ENCODE measurements at places on chromosomes 6 and 20.

DNA sequence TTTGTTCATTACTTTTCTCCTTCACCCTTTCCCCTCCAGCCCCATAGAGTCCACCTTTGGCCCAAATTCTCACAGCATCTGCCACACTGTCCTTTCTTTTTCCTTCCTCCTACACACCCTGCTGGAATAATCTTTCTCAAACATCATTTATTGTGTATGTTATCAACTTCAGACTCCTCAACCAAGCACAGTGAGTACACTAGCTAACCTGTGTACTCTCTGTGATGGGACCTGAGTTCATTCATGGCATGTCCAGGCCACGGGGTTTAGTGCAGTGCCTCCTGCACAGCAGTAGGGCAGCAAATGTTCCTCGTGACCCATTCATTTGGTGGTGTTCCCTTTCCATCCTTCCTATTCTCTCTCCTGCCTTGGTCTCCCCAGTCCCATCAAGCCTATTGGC lies 7.1 kb upstream of the ARMC12 start:
- no peak for DNase-seq

DNA sequence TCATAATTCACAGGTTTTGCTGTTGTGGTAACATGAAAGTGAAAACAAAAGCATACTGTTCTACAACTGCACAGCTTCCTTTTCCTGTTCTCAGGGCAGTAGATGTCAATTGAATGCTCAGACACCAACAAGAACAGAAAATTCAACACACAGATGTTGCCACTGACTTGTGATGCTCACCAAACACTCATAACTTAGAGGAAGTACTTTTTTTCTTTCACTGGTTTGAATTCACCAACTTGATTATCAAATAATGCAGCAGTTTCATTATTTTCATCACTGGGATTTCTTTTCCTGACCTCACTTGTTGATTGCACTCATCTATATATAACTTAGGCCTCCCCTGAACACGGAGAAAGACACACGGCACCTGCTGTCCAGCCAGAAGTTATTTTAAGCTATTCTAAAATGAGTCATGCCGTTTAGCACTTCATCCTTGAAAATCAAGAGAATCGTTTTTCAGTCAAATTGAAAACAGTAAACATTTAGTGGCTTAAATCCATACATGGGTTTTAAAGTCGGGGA lies 949 bp downstream of the TXLNB start:
- DNase-seq: no peak

DNA sequence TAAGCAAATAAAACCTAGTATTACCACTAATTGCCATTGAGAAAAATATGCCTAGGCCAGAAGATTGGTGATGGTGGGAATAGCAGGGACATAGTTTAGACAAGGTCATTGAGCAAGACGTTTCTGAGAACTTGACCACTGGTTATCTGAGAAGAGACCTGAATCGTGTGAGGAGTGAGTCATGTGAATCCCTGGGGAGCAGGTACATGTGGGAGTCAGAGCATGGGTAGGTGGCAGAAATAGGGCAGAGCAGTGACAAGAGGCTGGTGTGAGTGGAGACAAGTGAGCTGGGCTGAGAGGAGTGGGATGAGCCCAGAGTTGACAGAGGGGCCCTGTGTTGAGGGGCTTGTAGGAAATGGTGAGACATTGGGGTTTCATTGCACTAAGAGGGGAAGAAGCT lies 16.4 kb downstream of the MICA start:
- DNase-seq: no peak

- no peak for DNase-seq
Observed at GRCh38 chr6:158642097-158642601, 2.4 kb downstream of the DYNLT1 start.

DNA sequence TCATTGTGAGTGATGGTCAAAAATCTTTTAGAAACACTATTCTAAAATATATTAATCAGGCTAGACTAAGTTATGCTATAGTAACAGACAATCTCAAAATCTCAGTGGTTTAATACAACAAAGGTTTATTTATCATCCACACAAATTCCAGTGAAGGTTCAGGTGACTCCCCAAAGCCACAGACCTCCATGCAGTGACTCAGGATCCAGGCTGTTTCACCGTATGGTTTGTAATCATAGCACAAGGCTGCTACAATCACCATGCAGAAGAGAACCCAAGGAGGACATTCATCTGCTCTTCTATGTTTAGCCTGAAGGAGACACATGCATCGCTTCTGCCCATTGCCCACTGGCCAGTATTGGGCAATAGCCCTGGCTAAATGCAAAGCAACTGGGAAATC lies 46.2 kb downstream of the BFSP1 start:
- no peak for DNase-seq

GRCh38 chr6:112193117-112193516 lies 61.2 kb downstream of the LAMA4 start:
- DNase-seq: no peak

DNA sequence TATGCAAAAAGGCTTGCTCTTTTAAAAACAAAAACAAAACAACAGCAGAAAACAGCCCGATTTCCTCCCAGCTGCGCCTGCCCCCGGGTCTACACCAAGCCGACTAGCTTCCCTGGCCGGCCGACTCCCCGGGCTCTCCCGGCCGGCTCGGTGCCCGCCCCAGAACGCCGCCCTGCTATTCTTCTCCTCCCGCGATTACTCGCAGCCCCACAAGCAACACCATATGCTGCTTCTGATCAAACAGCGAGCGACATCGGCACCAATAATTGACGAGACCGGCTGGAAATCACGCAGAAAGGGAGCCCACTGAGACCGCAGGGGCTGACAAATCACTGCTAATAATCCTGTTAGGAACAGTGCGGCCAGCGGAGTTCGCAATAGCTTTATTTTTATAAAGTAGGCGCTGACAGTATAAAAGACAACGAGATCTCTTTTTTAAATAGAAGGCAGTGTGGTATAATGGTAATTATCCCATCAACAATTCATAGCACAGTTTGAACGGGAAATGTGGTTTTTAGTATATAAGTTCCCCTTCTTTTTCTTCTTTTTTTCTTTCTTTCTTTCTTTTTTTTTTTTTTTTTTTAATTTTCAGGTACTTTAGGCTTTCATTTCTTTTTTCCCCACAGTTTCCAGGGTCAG lies 3.3 kb downstream of the SIM1 start:
- DNase-seq: no peak

GRCh38 chr20:46108435-46108841 lies 9.7 kb upstream of the CD40 start:
- DNase-seq: no peak

GRCh38 chr6:112799889-112800288 lies 452.8 kb downstream of the RFPL4B start:
- no peak for DNase-seq

DNA sequence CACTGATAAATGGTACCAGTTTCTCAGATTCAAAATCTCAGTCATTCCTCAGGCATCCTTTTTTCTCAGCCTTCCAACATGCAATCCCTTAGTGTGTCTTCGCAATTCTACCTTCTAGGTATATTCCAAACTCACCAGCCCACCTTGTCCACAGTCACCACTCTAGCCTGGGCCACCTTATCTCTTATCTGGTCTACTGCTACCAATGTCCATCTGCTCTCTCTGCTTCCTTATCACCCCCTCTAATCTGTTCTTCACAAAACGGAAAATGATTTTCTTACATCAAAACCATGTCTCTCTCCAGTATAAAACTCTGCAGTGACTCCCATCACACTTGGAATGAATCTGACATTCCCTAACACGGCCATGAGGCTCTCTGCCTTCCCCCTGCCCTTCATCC lies 91.9 kb downstream of the PREP start:
- DNase-seq: no peak

GRCh38 chr20:62754122-62754990 lies 41.9 kb upstream of the MRGBP start:
- DNase-seq: no peak

DNA sequence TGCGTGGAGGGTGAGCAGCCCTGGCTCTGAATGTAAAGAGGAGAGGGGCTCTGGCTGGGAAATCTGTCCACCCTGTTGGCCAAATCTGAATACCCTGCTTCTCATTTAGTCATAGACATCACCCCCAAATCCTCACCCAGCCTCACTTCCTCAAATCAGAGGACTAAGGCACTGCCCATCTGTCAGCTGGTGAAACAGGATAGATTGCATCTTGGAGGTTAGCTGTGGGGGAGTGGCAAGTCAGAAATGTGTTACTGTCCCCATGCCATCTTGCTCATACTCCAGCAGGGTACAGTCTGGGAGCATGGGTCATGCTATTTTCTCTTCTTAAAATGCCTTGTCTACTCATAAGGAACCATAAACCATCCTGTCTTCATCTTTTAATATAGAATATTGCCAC lies 9.5 kb upstream of the DTNBP1 start:
- no peak for DNase-seq

DNA sequence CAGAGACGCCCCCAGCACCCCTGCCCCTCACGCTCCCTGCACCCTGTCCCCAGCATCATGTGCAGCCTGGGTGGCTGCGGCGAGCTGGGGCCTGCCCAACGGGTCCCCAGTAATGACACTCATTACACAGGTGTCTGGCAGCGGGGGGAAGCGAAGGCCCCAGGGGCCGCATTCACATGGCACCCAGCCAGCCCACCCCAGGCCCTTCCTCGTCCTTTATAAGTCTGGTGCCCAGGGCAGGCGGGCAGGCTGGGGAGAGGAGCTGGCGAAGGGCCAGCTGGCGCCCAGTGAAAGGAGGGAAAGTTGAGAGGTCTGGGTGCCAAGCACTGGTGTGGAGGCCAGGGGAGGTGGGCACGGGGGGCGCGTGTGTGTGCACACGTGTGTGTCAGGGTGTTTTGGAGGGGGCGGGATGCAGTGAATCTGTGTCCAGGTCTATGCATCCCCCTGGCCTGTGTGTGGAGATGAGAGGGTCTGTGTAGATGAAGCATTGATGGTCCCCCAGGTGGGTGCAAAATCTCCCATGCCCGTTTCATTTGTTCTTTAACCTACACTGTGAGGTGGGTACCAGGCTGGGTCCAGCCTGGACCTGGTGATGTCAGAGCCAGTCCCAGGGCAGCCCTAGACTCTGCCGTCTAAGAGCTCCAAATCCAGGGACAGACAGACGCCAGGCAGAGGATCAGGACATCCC lies 105.3 kb downstream of the CEBPB start:
- DNase-seq: no peak

DNA sequence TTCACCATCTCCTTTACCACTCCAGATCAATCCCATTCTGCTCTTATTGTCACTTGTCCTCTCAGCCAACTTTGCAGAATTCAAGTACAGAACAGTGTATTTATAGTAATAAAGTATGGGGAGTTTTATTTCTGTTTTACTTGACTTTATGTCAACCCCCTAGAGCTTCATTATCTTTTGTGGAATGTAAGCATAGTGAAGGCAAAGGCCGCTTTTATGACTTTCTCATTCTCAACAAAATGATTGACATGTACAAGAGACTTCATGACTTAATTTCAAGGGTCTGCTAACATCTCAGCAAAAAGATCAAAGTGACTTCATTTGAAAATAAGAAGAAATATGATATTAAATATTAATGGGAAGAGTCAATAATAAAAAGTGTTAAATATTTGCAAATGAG lies 28.7 kb upstream of the ARID1B start:
- no peak for DNase-seq

GRCh38 chr20:37907677-37908401 lies 4.9 kb downstream of the VSTM2L start:
- no peak for DNase-seq

GRCh38 chr6:43670623-43670986 lies 17.0 kb downstream of the MRPS18A start:
- DNase-seq: no peak

- DNase-seq: no peak
Observed at GRCh38 chr6:137914530-137915193, 47.6 kb downstream of the TNFAIP3 start.

DNA sequence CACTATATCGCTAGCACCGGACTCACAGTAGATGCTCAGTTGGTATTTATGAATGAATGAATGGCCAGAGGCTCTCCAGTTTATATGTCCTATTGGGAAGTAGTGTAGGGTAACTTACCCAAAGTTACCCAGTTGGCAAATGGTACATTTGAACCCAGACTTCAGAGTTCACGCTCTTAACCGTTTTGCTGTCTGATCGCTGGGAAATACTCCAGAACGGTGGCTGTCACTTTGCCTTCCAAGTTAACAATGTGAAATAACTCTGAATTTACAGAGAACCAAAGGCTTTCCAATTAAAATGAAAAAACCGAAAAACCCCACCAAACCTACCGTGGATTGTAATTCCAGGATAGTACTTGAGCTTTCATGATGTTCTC lies 1.6 kb downstream of the VAPB start:
- no peak for DNase-seq

GRCh38 chr20:50788045-50788991 lies 6.5 kb upstream of the BCAS4 start:
- DNase-seq: no peak

GRCh38 chr6:128569732-128570679 lies 49.6 kb upstream of the PTPRK start:
- DNase-seq: no peak

DNA sequence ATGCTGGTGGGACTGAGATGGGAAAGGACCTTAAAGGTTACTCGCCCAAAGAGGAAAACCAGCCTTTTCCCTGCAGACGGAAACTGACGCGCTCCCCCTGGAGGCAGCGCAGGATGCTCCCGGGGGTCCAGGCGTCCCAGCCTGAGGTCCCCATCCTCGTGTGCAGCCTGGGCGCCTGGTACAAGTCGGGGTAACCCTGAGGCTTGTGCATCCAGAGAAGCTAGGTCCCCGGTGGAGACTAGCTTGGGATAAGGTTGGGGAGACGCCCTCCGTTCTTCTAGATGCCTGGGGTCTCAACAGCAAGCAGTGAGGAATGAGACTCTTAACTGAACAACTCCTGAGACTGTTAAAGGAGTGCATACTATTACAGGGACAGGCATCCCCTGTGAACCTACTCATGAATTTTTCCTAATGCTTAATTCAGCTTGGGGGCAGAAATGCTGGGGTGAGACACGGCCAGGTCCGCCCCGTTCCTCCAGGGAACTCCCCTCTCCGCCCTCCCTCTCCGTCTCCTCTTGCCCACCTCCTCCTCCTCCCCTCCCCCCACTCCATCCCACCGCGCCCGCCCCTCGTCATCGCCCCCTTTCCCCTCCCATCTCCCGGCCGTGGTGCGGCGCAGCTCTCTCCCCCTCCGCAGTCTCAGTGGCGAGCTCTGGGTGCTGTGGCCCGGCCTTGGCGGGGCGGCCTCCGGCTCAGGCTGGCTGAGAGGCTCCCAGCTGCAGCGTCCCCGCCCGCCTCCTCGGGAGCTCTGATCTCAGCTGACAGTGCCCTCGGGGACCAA lies at the start of gene PRSS35:
Gene PRSS35 (plus strand): TSS at position 634 of the 781 bp plus-strand sequence. CDS start 10,908 bp downstream, outside the sequence.
- no peak for DNase-seq

DNA sequence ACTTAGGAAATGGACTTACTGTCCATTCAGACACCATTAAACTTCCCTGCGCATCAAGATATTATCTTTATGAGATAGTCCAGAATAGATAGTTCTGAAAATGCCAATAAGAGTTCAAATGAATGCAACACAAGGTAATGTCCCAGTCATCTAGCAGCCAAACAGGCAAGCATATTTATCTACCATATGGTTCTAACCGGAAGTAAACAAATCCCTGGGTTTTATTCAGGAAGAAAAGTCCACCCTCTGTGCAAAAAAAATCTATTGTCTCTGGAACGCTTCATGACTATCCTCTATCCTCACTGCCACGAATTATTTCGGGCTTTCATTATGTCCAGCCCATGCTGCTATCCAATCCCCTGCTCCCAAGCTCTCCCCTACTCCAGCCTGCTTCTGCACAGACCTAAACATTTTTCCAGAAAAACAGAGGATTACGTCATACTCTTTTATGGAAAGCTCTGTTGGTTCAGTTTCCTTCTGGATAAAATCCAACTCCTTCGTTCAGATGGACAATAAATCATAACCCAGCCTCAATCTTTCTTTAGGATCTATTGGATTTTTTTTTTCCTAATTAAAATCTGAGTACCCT lies 11.4 kb downstream of the PPIL6 start:
- DNase-seq: no peak

- DNase-seq: peak; percentile 70
Observed at GRCh38 chr6:142945049-142945445, at the start of gene HIVEP2. TSS of gene HIVEP2 (minus strand) at chr6:142945176. CDS start at chr6:142774738, 170,438 bp downstream.

- no peak for DNase-seq
Observed at GRCh38 chr6:75926293-75927168, 145.9 kb downstream of the IMPG1 start.
